Mesenchymal stem cell (in vitro differentiated cells and primary cell): ENCODE measurements at places on chromosomes 2 and 18.

DNA sequence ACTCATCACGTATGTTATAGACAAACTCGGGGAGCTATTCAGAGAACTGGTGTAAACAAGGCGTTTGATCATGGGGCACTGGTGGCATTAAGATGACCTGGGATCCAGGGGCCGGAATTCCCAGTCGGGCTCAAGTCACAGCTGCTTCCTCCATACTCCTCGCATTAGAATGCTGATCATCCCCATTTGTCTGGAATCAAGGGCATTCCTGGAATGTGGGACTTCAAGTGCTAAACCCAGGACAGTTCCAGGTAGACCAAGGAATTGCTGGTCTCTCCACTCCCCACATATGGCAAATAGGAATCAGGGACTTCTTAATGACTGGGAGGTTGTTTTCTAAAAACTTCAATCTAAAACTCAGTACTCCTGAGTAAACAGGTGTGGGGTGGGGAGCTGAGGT, 355.7 kb upstream of the RAB6C start:
- DNase-seq: no peak
- H3K4me3 ChIP-seq: no peak overlapping the region
- no peaks in the 10 kb centered on the region for H3K4me1 ChIP-seq
- no peak overlapping the region for H3K27ac ChIP-seq
- H3K27me3 ChIP-seq: no peaks in the 10 kb centered on the region
- H3K36me3 ChIP-seq: no peaks in the 10 kb centered on the region

DNA sequence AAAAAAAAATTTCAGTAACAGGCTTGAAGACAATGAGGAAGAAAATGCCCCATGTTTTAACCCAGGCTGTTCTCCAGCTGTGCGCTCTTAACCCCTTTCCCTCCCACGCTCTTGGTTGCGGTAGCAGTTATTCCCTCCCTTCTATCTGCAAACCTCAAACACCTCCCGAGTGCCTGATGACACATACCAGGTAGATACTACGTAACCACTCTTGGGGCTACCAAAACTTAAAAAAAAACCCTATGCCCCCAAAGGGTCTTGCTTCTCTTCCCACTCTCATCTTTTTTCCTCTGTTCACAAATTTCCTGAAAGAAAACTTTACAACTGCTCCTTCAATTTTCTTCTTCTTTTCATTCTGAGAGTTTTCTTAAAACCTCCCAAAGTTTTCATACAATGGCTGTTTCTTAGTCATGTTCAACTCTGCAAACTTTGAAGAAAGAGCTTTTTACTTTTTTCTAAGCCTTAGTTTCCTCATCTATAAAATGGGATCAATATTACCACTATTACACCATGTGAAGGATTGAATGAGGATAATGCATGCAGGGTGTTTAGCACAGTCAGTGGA, 4.9 kb upstream of the DRC1 start:
- no peaks in the 10 kb centered on the region for H3K27me3 ChIP-seq
- H3K4me1 ChIP-seq: peaks cover 8% of the 10 kb centered on the region
- H3K36me3 ChIP-seq: no peaks in the 10 kb centered on the region
- DNase-seq: no peak

DNA sequence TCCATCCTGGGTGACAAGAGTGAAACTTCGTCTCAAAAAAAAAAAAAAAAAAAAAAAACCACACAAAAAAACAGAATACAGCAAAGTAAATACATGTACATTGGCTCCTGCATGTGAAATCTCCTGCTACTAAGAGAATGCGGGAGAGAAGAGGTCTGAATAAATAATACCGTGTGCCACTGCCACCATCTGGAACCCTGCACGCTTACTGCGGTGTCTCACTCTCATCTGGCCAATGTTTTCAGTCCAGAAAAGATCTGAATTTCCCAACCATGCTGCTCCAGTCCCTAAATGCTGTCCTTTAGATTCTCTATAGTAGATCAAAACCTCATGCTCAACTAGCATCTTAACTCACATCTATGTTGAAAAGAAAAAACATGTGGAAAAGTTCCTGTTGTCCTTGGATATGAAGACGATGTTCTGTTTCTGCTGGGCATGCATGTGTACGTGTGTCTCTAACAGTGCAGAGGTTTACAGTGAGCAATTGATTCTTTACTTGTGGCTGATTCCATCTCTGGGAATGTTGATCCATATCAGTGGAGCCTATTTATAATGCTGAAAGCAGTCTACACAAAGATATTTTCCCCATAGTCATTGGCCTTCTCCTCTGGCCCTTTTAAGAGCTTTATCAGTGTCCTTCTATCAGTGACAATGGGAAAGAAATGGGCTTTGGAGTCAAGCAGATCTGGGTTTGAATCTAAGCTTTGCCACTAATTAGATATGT, 11.9 kb downstream of the STON1 start:
- H3K36me3 ChIP-seq: no peaks in the 10 kb centered on the region
- no peak overlapping the region for H3K4me3 ChIP-seq
- H3K27ac ChIP-seq: no peak overlapping the region

- H3K4me3 ChIP-seq: peak overlapping the region; percentile 85
- no peak for DNase-seq
- no peak overlapping the region for H3K27ac ChIP-seq
- peaks cover 4% of the 10 kb centered on the region for H3K36me3 ChIP-seq
These were observed 1.0 kb downstream of the DARS1 start for GRCh38 chr2:135984199-135985017.

- peaks cover 25% of the 10 kb centered on the region for H3K4me1 ChIP-seq
- no peaks in the 10 kb centered on the region for H3K27me3 ChIP-seq
- no peak overlapping the region for H3K4me3 ChIP-seq
- no peak for DNase-seq
These were observed 45.4 kb upstream of the TAF1B start for GRCh38 chr2:9797681-9798556.

DNA sequence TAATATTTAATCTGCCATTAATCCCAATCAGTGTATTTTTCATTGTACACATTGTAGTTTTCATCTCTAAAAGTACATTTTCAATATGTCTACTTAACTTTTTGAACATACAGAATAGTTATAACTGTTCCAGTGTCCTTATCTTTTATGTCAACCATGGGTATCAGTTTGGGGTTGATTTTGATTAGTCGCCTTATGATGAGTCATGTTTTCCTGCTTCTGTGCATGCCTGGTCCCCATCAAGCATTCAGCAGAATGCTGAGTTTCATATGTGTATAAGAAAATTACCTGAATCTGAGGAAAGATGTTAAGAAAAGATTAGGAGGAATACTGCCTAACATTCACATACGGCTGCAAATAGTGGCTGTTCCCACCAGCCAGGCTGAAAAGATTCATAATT, 17.7 kb downstream of the SPDYA start:
- DNase-seq: no peak
- no peak overlapping the region for H3K27ac ChIP-seq
- no peaks in the 10 kb centered on the region for H3K4me1 ChIP-seq
- no peaks in the 10 kb centered on the region for H3K27me3 ChIP-seq
- H3K36me3 ChIP-seq: no peaks in the 10 kb centered on the region

DNA sequence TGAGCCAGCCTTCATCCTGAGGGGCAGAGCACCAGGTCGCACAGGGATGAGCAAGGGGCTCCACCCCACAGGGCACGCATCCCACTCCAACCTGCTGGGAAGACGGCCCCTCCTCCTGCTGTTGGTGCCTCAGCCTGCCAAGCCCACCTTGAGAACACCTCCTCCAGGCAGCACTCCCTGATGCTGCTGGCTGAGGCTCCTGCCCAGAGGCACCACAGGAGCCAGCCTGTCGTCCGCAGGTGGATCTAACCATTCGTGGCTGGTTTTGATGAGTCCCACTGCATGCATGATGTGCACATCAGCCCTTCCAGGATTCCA, 58.4 kb downstream of the BIN1 start:
- peaks cover 50% of the 10 kb centered on the region for H3K36me3 ChIP-seq
- H3K4me3 ChIP-seq: no peak overlapping the region

DNA sequence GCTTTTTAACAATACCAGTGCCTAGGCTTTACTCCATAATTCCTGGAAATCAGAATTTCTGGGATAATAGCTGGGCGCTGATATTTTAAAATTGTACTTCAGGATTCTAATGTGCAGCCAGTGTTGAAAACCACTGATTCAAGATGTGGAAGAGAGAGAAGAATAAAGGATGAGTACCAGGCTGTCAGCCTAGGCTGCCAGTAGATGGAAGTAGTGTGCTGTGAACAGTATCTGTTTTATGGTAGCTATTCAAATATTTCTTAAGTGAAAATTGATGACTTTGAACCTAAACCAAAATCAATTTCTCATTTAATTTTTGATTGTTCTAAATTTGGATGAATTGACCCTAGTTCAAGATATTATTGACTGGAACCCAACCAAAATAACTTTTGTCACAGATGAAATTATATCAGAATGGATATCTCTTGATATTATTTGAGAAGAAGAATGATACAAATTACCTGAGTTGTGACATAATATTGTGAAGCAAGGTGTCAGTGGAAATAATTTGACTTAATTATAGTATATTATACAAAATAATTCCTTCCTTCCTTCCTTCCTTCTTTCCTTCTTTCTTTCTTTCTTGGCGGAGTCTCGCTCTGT, 88.0 kb downstream of the COMMD1 start:
- H3K36me3 ChIP-seq: no peaks in the 10 kb centered on the region
- peak; percentile 60 for DNase-seq
- no peak overlapping the region for H3K27ac ChIP-seq
- H3K4me1 ChIP-seq: peaks cover under 1% of the 10 kb centered on the region
- H3K4me3 ChIP-seq: no peak overlapping the region

DNA sequence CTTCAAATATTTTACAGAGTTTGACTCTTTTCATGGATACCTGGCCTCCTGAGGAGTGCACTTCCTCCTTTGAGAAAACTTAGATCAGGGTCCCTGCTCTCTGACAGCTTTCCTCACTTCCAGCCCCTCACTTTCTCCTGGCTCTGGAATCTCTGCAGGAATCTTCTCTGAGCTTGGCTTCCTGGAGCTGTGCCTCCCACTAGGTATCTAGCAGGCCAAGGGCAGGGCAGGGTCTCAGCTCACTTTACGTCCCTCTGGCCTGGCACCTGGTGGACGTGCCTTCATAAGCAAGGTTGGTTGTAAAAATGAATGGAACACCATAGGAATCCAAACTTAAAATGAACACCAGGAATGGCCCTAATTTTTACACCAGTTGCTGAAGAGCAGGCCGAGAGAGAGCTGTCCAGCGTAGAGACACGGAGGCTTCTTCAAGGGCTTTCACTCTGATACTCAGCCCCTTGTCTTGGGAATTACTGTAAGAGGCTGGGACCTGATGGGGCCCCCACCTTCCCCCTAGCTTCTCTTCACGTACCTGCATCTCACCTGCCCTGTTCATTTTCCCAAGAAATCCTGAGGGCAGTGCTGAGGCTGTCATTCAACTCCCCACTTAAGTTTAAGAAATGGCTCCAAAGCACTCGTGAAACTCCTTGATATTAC, 426.9 kb upstream of the ID2 start:
- DNase-seq: no peak
- no peaks in the 10 kb centered on the region for H3K27me3 ChIP-seq
- no peak overlapping the region for H3K27ac ChIP-seq
- no peak overlapping the region for H3K4me3 ChIP-seq
- no peaks in the 10 kb centered on the region for H3K36me3 ChIP-seq
- H3K4me1 ChIP-seq: peaks cover 2% of the 10 kb centered on the region

DNA sequence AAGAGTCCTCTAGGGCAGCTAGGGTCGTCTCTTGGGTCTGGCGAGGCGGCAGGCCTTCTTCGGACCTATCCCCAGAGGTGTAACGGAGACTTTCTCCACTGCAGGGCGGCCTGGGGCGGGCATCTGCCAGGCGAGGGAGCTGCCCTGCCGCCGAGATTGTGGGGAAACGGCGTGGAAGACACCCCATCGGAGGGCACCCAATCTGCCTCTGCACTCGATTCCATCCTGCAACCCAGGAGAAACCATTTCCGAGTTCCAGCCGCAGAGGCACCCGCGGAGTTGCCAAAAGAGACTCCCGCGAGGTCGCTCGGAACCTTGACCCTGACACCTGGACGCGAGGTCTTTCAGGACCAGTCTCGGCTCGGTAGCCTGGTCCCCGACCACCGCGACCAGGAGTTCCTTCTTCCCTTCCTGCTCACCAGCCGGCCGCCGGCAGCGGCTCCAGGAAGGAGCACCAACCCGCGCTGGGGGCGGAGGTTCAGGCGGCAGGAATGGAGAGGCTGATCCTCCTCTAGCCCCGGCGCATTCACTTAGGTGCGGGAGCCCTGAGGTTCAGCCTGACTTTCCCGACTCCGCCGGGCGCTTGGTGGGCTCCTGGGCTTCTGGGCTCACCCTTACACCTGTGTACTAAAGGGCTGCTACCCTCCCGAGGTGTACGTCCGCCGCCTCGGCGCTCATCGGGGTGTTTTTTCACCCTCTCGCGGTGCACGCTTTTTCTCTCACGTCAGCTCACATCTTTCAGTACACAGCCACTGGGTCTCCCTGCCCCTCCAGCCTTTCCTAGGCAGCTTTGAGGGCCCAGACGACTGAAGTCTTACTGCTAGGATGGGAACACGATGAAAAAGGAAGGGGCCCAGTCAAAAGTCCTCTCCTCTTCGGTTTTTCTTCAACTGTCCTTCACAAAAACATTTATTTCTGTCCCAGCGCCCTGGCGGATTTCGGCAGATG, 8.1 kb downstream of the SIX2 start:
- peaks cover 21% of the 10 kb centered on the region for H3K36me3 ChIP-seq
- no peak overlapping the region for H3K27ac ChIP-seq
- peaks cover 89% of the 10 kb centered on the region for H3K27me3 ChIP-seq
- peaks cover 33% of the 10 kb centered on the region for H3K4me1 ChIP-seq
- peak overlapping the region; percentile 39 for H3K4me3 ChIP-seq

DNA sequence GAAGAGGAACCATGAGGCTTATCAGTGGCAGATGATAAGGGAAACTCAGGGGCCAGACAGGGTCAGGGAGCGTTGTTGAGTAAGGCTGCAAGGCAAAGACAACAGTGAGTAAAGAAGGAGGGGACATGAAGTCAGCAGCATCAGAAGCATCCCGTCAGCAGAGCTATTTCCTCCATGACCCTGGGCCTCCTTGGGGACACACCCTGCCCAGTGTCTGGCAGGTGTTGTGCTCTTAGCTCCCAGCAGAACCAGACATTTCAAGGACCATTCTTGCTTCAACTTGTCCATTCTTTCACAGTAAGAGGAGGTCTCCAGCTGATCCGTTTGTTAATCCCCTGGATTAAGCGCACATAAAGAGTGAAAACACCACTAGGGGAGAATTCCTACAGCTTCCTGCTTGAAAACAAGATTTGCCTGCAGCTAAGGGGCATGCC, 88.7 kb upstream of the MEIS1 start:
- H3K27ac ChIP-seq: no peak overlapping the region
- H3K4me1 ChIP-seq: no peaks in the 10 kb centered on the region
- no peak overlapping the region for H3K4me3 ChIP-seq

DNA sequence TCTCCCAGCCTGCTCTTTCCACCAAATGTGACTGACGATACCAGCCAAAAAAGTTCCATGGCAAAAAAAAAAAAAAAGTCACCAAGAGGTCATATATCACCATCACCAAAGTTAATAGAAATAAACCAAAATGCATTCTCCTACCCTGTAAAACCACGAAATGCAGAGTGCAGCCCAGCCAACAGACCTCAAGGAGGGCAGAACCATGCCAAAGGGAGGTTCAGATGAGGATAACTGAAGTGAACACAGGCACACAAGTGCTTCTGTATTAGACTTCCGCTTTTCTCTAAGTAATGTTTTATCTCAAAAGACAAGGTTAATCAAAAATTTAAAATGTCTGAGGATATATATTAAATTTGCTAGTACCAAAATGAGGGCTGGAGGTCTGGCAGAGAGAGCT, 5.5 kb downstream of the SERPINE2 start:
- H3K27me3 ChIP-seq: no peaks in the 10 kb centered on the region
- H3K4me1 ChIP-seq: peaks cover 16% of the 10 kb centered on the region
- DNase-seq: no peak
- H3K4me3 ChIP-seq: no peak overlapping the region
- H3K27ac ChIP-seq: no peak overlapping the region
- peaks cover 8% of the 10 kb centered on the region for H3K36me3 ChIP-seq
